DMS79 (cell line): ENCODE measurements at places on chromosomes 12 and 14.
A peak's percentile ranks its signal among the peaks of the same experiment; 100 is the strongest.

GRCh38 chr12:11653215-11653753 is 3.8 kb downstream of the ETV6 start:
- DNase-seq, result no peak

DNA sequence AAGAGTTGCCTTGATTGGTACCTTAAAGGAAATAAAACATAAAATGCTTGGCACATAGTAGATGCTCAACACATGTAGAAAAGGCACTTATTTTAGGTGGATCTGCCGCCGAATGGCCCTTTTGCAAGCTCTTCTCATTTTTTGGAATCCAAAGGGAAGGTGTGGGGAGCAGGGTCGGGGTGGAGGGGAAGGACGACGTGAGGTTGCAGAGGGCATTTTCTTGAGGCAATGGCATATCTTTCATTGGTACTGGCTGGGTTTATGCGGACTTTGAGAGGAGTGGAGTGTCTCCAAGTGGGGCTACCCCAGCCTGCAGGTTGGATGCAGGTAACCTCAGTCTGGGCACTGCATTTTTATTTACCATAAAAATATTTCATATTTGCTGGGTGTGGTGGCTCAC is 8.1 kb downstream of the RTL1 start:
- no peak for DNase-seq

- DNase-seq, result peak; percentile 97
Observed at GRCh38 chr12:49233842-49234526, 30.9 kb upstream of the TUBA1C start.

DNA sequence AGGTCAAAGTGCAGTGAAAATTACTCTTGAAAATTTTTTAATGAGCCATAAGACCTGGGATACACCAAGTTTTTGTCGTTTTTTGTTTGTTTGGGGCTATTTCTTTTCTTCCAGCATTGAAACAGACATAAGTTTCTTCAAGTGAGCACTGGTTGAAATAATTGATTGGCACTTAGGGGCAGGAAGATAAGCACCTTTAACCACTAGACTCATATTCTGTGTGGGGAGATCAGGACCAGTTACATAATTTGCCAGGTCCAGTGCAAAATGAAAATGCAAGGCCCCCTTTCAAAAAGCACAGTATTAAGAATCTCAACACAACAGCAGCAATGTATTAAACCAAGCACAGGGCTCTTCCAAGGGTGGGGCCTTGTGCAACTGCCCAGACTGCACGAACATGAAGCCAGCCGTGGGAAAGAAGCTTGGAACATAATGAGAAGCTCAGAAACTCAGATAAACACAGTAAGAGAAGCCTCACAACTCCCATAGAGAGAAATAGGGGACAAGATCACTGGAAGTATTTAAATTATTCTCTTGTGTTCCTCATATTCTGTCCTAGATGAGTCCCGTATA is 3.2 kb upstream of the TCP11L2 start:
- DNase-seq, result no peak

DNA sequence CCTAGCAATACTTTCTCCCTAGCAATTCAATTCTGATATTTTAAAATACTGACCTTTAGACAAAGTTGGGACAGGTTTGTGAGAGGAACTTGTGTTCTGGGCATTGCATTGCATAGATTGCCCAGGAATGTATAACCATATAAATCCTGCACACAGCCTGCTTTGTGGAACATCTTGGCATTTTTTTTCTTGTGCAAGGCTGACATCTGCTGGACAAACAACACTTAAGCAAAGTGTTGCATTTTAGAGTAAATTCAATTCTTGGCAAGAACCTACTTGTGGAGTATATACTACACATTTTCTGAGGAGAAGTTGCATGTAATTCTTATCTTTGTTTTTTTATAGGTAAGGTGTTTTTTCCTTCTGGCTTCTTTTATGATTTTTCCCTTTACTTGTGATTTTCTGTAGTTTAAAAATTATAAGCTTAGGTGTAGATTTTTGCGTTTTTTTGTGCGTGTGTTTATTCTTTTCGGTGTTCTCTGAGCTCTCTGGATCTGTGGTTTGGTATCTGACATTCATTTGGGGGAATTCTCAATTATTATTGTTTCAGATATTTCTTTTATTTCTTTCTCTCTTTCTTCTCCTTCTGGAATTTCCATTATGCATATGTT is 26.4 kb downstream of the TESPA1 start:
- no peak for DNase-seq

DNA sequence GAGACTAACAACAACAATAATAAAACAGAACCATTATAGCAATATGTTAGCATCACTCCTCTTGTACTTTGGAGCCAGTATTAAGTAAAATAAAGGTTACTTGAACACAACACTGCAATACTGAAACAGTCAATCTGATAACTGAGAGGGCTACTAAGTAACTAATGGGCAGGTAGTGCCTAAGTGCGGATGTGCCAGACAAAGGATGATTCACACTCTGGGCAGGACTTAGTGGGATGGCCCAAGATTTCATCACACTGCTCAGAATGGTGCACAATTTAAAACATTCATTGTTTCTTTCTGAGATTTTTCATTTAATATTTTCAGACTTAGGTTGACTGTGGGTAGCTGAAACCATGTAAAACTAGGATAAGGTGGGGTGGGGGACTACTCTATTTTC is 131.9 kb upstream of the CAND1 start:
- no peak for DNase-seq

GRCh38 chr14:41875116-41875515 is 268.4 kb downstream of the LRFN5 start:
- DNase-seq, result no peak

DNA sequence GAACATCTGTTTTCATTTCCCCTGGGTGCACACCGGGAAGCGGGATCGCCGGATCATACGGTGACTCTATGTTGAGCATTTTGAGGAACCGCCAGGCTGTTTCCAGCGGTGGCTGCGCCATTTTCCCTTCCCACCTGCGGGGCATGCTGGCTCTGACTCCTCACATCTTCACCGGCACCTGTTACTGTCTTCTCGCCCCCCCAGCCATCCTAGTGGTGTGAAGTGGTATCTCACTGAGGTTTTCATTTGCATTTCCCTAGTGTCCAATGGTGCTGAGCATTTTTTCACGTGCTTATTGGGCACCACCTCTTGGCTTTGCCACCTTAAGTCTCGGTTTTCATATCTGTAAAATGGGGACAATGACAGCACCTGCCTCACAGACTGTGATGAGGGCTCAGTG is 44.1 kb upstream of the EML1 start:
- DNase-seq, result no peak

- DNase-seq, result peak; percentile 83
Observed at GRCh38 chr14:88551094-88551870, 3.5 kb downstream of the PTPN21 start.

DNA sequence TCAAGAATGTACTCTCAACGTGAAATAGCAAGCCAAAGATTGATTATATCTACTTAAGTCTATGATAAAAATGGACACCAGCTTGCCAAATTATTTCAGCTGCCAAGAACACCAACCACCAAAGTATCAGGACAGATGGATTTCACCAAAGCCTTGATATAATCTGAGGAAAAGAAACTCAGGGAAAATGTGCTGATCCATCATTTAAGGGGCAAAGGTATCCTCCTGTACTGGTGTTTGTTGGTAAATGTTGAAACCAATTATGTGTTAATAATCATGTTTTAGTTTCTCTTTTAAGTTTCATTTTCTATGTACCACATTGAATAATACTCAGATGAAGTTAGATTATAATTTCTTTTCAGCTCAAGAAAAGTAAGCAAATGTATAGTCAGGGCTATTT is 1284.3 kb upstream of the TMEM132C start:
- DNase-seq, result no peak
